Smooth muscle cell of trachea (primary cell): ENCODE measurements at places on chromosomes 3 and 15. TPM values are rescaled to one million over a fixed set of nuclear protein-coding genes. Genes with fewer than 3 reads are reported as not detected.

Gene ANO10
- 75.5 and 76.3 TPM in 2 replicates for total RNA-seq

Gene CDC25A
- total RNA-seq = 1.3 and 2.6 TPM in 2 replicates

Gene KY
- 1.6 and 1.7 TPM in 2 replicates for total RNA-seq

Gene PLIN1
- under 0.01 and 0.50 TPM in 2 replicates for total RNA-seq

Gene MESP2
- 0.58 and 1.3 TPM in 2 replicates for total RNA-seq

Gene MUSTN1
- total RNA-seq = 0.33 TPM in 1 of 2 replicates, not detected in the other

Gene SLC9A9
- total RNA-seq = 46.1 and 59.9 TPM in 2 replicates

Gene BOC
- 3.3 and 8.6 TPM in 2 replicates for total RNA-seq
